ENCODE measurements at places on chromosomes 6 and 20. TPM values are rescaled to one million over a fixed set of nuclear protein-coding genes. Genes with fewer than 3 reads are reported as not detected.
A peak's percentile ranks its signal among the peaks of the same experiment; 100 is the strongest.

CRIP3 gene
- not detected for total RNA-seq

SYS1 gene
- total RNA-seq = 22.1 TPM

OLIG3 gene
- total RNA-seq = 0.45 TPM

FAXC gene
- total RNA-seq = 0.23 TPM

HLA-DQA1 gene
- total RNA-seq = 35.4 TPM

GPR6 gene
- not detected for total RNA-seq

PNLDC1 gene
- 0.25 TPM for total RNA-seq

TRIM10 gene
- total RNA-seq = not detected

DNA sequence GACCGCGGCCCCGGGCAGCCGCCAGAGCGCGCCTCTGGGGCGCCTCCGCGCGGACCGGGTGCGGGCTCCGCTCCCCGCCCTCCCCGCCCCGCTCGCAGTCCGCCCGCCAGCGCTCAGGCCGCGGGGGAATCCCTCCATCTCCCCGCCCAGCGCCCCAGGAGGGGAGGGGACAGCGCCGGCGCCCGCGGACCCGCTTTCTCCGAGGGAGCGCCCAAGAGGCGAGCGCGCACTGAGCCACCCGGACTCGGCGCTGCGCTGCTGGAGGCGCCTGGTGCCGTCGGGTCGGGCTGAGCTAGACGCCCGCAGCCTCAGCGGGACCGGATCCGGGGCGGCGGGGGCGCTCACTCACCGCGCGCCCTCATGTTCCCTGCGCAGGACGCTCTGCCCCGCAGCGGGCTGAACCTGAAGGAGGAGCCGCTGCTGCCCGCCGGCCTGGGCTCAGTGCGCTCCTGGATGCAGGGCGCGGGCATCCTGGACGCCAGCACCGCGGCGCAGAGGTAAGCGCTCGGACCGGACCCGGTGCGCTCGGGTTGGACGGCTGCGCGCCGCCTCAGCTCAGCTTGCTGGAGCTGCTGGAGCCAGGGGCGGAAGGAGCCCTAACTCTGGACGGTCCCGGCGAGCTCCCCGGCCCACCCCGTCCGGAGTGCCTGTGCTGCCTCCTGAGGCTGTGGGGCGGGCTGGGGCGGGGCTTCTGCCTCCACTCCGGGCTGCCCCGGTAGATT, 867 bp downstream of the EBF4 start:
- peak; percentile 39 for DNase-seq
- H3K4me1 ChIP-seq = peaks cover 15% of the 10 kb centered on the region
- no peak overlapping the region for H3K27ac ChIP-seq
- peaks cover 53% of the 10 kb centered on the region for H3K27me3 ChIP-seq

DNA sequence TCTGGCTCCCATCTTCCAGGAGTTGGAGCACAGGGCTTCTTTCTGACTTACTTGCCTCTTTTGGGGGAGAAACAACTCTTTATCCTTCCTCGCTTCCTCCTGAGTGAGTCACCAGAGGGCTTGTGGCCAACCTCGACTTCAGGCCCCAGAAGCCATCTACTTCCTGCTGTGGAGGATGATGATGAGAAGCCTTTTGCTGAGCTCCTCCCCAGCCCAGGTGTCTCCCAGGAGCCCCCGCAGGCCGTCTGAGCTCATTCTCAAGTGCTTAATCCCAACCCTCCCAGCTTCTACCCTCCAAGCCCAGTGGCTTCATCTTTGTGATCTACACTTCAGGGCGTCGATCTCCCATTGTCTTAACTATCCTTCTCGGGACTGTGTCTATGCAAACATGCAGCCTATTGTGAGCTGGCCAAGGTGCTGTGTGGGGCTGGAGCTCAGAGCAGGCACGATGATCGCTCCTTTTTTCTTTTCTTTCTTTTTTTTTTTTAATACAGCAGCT, 27.9 kb downstream of the SDCBP2 start:
- peak; percentile 77 for DNase-seq
- no peaks in the 10 kb centered on the region for H3K27me3 ChIP-seq
- H3K4me3 ChIP-seq = peak overlapping the region; percentile 13
- no peaks in the 10 kb centered on the region for H3K36me3 ChIP-seq
- H3K27ac ChIP-seq = peak overlapping the region; percentile 58

- H3K36me3 ChIP-seq = no peaks in the 10 kb centered on the region
- peaks cover 5% of the 10 kb centered on the region for H3K4me1 ChIP-seq
- DNase-seq = no peak
- no peak overlapping the region for H3K4me3 ChIP-seq
- H3K27me3 ChIP-seq = peaks cover 2% of the 10 kb centered on the region
These were observed 38.1 kb downstream of the RNF144B start for GRCh38 chr6:18425218-18425617.

DNA sequence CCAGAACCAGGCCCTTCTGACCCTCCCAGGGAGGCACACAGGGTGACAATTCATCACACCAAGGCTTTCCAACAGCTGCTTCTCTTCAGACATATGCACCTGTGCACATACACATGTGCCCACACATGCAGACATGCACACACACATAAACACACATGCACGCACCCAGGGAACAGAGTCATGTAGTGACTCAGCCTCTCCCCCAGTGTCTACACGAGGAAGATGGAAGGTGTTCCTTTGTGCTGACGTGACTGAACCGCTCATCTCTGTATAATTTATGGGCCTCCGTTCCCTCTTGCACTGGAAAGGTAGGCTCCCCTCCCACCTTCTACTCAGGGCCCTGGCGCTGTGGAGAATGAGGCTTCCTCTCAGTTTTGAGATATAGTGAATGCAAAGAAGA, 23.8 kb upstream of the PLEKHG1 start:
- no peak overlapping the region for H3K27ac ChIP-seq
- no peak overlapping the region for H3K4me3 ChIP-seq
- H3K4me1 ChIP-seq = no peaks in the 10 kb centered on the region
- H3K27me3 ChIP-seq = peaks cover 15% of the 10 kb centered on the region
- DNase-seq = no peak
- H3K36me3 ChIP-seq = no peaks in the 10 kb centered on the region

DNA sequence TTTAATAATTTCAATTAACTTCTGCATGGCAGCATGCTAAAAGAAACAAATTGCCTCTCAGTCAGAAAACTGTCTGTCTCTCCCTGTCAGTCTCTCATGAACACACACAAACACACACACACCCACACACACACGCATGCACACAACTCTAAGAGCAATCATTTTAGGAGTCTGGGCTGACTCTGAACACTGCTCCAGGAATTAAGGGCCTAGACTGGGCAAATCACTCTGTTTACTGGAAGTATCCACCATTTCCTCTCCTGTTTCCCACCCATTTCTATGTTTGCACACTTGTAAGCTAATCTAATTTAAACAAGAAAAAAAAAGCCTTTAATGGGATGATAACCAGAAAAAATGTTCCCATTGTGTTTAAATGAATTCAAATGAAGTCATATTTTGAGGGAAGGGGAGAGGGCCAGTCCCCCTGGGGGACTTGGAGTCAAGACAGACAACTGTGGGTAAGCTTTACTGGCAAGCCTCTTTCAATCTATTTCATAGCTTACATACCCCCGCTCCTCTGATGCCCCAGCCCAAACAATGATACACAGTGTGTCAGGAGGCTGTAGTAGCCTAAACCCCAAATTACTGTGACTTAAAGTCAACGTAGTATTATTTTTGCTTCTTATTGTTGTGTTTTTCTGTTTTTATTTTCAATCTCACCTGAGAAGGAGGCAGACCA, 447.8 kb upstream of the FLRT3 start:
- DNase-seq = no peak
- no peaks in the 10 kb centered on the region for H3K27me3 ChIP-seq
- no peak overlapping the region for H3K4me3 ChIP-seq
- H3K27ac ChIP-seq = no peak overlapping the region
- H3K36me3 ChIP-seq = no peaks in the 10 kb centered on the region
- no peaks in the 10 kb centered on the region for H3K4me1 ChIP-seq

DNA sequence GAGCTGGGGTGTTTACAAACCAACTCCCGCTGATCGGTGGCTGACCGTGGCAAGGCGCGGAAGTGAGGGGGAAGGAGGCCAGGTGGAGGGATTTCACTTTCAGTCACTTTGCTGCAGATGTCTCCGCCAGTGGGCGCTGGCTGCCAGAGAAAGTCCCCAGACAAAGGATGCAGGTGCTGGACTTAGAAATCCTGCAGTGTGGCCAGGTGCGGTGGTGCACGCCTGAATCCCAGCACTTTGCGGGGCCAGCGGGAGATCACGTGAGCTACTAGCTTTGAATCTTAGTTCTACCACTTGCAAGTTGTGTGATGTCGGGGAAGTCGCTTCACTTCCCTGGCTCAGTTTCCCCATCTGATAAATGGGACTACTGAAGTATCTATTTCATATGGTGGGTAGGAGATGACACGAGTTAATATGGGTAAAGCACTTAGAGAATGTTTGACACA, 180.4 kb downstream of the ZNF217 start:
- H3K36me3 ChIP-seq = no peaks in the 10 kb centered on the region
- no peak overlapping the region for H3K4me3 ChIP-seq
- H3K4me1 ChIP-seq = peaks cover 4% of the 10 kb centered on the region
- no peaks in the 10 kb centered on the region for H3K27me3 ChIP-seq
- peak; percentile 63 for DNase-seq

DNA sequence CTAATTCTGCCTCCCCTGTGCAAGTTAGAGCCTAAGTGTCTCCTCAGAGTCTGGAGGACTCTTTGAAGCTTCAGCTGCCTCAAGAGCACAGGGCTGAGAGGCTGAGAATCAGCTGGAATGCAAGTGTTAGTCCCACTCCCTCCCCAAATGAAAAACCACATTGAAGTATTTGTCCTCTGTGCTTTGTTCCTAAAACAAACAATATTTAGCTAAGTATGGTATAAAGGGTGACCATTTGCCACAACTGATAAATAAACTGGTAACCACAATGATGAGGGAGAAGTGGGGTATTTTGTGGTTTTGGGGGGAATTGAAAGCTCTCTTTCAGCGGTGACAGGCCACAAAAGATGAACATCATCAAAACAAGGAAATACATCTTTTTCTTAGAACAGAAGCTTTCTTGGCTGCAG, 91.7 kb upstream of the HDDC2 start:
- H3K27ac ChIP-seq = no peak overlapping the region
- H3K4me1 ChIP-seq = peaks cover 15% of the 10 kb centered on the region
- H3K4me3 ChIP-seq = no peak overlapping the region
- no peak for DNase-seq
- no peaks in the 10 kb centered on the region for H3K36me3 ChIP-seq
- peaks cover 11% of the 10 kb centered on the region for H3K27me3 ChIP-seq

- H3K27ac ChIP-seq = no peak overlapping the region
- no peaks in the 10 kb centered on the region for H3K4me1 ChIP-seq
- H3K4me3 ChIP-seq = no peak overlapping the region
- no peak for DNase-seq
- H3K36me3 ChIP-seq = no peaks in the 10 kb centered on the region
- H3K27me3 ChIP-seq = no peaks in the 10 kb centered on the region
These were observed 384.5 kb upstream of the HSF2 start for GRCh38 chr6:122014961-122015360.

DNA sequence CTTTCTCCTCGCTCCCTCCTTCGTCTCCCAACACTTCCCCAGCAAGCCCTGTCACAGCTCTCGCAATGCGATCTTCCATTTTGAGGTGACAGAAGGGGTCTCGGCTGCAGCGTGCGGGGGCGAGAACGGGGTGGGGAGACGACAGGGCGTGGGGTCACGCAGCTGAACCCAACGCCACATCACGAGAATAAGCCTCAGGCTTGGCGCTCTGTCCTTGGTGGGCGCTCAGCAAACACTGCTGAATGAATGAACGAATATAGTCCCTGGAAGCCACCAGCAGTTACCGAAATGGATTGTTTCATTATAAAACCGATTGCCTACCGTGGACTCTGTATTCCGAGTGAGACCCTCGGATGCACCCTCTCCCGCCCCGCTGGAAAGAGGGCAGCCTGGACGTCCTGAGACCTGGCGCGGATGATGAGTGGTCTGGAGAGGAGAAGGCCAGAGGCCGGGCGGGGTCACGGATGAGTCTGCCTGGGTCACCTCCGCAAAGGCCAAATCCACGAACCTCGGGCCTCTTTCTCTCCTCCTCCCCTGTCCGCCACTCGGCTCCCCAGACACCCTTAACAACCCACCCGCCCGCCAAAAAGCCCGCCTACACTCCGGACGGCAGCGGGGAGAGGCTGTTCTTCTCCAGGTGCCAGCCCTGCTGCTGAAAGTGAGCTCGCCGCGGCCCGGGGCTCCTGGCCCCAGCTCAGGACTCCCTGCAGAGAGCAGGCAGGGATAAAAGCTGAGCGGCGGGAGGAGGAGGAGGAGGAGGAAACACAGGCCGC, 3.7 kb downstream of the NRN1 start:
- peak overlapping the region; percentile 42 for H3K27ac ChIP-seq
- H3K4me3 ChIP-seq = peak overlapping the region; percentile 73
- peaks cover 92% of the 10 kb centered on the region for H3K27me3 ChIP-seq

GRCh38 chr6:118784641-118785164, 109.2 kb upstream of the ASF1A start:
- H3K27ac ChIP-seq = no peak overlapping the region
- no peak for DNase-seq
- peaks cover 4% of the 10 kb centered on the region for H3K36me3 ChIP-seq
- peaks cover 17% of the 10 kb centered on the region for H3K4me1 ChIP-seq

DNA sequence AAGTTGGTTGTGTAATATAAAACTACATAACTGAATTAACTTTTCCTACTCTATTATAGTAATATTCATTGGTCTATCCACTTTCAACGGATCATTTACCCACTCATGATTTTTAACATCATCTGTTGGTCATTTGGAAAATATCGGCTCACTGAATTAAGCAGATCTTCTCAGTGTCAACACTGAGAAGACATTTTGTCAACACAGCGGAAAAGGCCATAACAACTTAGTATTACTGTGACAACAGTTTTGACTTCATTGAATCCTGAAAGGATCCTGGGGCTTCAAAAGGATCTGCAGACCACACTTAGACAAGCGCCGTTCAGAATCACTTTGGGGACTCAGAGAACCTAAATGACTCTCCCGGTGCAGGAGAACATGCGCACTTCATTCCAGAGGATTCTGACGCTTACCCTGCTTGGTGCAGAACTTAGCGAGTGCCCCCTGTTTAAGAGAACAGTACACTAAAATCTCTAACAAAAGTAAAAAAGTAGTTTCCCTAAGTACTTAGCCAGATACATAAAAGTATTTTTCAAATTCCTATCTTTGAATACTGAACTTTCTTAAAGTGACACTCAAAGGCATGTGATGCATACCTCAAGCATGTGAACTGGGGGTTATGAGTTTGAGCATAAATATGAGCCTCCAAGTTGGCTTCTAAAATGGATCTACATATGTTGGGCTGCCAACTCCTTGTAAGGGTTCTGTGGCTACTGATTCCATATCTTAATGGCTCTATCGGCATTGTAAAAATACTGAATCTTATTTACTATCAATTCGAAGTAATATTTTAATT, 4.0 kb downstream of the ZBTB2 start:
- H3K4me1 ChIP-seq = peaks cover 59% of the 10 kb centered on the region
- H3K27ac ChIP-seq = peak overlapping the region; percentile 23
- no peak overlapping the region for H3K4me3 ChIP-seq
- peaks cover 38% of the 10 kb centered on the region for H3K36me3 ChIP-seq
